ENCODE measurements at places on chromosomes 6 and 20.

DNA sequence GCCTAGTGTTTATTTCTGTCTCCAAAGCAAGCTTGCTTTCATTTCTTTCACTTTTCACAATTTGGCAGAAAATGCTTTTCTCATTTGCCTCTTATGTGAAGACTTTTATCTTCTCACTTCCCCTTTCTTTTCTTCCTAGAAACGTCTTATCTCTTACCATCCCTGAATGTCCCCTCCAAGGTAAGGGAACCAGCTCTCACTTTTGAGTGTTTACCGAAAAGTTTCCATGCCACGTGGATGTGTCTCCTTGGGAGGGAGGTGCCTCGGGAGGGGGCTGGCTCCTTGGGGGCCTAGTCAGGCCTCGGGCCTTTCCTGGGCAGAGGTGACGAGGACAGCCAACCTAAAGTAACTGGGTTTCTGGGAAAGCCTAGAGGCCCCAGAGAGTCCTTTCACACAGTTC is 127.4 kb downstream of the CD24 start:
- DNase-seq = no peak

GRCh38 chr20:12113468-12114371 is 196.0 kb downstream of the BTBD3 start:
- DNase-seq = peak; percentile 84

- DNase-seq = no peak
These were observed 30.2 kb upstream of the IL17A start for GRCh38 chr6:52155791-52156576.

DNA sequence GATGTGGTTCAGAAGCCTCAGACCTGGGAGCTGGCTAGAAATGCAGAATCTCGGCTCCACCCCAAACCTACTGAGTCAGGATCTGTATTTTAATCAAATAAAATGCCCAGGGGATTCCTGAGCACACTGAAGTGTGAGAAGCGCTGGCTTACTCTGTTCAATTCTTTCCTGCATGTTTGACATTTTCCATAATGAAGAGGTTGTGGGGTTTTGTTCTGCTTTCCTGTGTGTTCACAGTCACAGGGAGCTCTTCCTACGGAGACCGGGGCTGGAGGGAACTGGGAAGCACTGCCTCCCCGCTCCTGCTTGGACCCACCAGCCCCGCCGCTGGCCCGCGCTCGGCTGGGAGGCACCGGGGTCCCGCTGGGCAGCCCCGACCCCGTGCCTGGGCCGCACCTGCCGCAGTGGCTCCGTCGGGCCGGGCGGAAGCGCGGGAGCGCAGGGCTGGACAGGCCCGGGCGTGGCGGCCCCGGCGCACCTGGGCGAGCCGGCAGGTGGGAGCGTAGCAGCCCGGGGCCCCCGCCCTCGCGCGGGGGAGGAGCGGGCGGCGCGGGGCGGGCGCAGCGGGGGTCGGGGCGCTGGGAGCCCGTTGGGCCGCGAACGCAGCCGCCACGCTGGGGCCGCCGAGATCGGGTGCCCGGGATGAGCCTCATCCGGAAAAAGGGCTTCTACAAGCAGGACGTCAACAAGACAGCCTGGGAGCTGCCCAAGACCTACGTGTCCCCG is at the start of gene MAPK13:
MAPK13 (plus strand) TSS at position 573 of the 726 bp plus-strand sequence; CDS start at position 643, 70 bp downstream.
- DNase-seq = peak; percentile 54

GRCh38 chr6:155452576-155452975 is 3.1 kb downstream of the NOX3 start:
- peak; percentile 13 for DNase-seq

- DNase-seq = peak; percentile 39
These were observed 18.3 kb upstream of the FOXP4 start for GRCh38 chr6:41527721-41528408.

GRCh38 chr20:1326031-1326930 is 2.7 kb downstream of the SDCBP2 start:
- peak; percentile 69 for DNase-seq

All from fibroblast of the aortic adventitia (primary cell).